ENCODE measurements at places on chromosomes 6 and 20. TPM values are rescaled to one million over a fixed set of nuclear protein-coding genes. Genes with fewer than 3 reads are reported as not detected.

GRCh38 chr6:121770943-121771342 is 335.5 kb downstream of the GJA1 start:
- DNase-seq: peak; percentile 37

DNA sequence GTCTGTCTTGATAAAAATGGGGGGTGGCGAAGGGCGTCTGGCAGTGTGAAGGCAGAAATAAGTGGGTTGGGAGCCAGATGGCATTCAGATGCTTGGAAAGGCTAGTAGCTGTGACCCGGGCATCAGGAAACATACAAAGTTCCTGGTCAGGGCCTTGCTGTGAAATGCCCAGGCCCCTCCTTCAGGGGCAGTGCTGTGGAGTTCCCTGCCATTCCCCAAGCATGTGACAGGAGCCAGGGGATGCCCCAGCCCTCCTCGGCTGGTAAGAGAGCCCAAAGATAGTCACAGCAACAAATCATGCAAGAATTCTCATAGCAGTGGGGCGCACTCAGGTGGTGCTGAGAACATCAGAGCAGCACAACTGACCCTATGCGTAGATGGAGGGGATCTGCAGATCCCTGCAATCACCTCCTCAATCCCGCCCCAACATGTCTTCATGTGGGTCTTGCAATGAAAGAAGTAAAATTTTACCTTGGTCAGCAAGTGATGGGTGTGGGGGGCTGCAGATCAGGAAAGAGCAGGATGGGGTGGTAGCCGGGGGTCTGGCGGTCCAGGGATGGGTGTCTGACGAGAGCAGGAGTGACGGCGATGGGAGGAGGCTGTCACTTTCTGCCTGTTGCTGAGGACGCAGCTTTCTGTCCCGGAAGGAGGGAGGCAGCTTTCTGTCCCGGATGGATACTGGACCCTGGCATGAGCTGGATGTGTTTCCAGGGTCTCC is 39.5 kb downstream of the SLC22A1 start:
- no peak for DNase-seq

DNA sequence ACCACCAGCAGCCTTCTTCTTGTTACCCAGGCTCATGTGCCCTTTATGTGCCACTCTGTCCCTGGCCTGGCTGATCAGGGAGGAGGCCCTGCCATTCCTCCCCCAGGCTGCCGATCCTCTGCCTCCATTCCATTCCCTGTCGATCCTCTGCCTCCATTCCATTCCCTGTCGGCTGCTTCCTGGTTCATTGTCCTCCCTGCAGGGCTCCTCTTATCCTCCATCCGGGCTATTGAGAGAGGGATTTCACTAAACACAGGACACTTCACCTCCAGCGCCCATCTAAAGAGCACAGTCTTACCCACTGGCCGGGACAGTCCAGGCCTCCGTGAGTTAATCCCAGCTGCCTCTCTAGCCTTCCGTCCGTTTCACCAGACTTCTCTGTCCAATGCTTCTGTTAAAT is 7.7 kb upstream of the TTLL2 start:
- DNase-seq: no peak

- DNase-seq: no peak
Observed at GRCh38 chr6:1890071-1890470, 280.4 kb downstream of the FOXC1 start.

DNA sequence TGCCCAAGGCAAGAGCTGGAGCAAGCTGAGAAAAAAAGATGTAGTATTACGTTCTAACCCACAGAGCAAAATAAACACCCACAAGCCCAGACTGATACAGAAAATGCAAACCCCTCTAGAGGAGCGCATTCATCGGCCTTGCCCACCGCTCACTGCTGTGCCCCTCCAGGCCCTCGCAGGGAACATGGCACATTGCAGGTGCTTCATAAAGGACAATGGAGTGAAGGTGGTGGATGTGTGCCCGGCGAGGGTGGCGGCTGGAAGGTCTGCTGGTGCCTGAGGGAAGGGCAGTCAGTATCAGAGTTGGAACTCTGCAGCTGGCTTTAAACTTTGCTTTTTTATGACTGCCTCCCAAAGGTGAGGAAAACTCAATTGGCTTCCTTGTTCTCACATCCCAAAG is 18.5 kb upstream of the IRF4 start:
- no peak for DNase-seq

DNA sequence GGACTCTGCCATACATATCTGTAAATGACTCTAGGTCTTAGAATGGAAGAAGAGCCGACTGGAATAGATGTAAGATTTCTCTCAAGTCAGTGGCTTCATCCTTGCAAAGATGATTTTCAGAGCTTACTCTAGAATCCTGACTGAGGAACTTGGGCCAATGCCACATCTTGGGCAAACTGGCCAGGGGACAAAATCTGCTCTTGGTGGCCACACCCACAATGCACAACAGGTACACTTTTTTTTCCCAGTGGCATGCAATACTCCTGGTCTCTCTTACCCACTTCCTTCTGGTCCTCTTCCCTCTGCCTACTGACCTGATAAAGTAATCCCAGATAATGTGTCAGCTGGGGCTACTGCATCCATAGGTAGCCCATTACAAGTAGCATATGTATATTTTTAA is 13.4 kb downstream of the CLIC5 start:
- no peak for DNase-seq

The LY6G6F gene
- polyA plus RNA-seq: not detected

The TRERF1 gene
- 2.8 TPM for polyA plus RNA-seq

The FABP7 gene
- not detected for polyA plus RNA-seq

Data from GM23248 (cell line).